Uterine smooth muscle cell (primary cell): ENCODE measurements at places on chromosomes 2 and 18. TPM values are rescaled to one million over a fixed set of nuclear protein-coding genes. Genes with fewer than 3 reads are reported as not detected.

Gene SCG2
- 0.44 and 0.50 TPM in 2 replicates for total RNA-seq

Gene MAP2
- total RNA-seq, result 2.4 and 13.4 TPM in 2 replicates

Gene GCG
- total RNA-seq, result not detected in 2 replicates

Gene BOLA3
- 33.7 and 50.0 TPM in 2 replicates for total RNA-seq

Gene SNRNP27
- total RNA-seq, result 46.1 and 61.5 TPM in 2 replicates

Gene AQP12A
- total RNA-seq, result not detected in 2 replicates

Gene NETO1
- not detected in 2 replicates for total RNA-seq
